T-helper 22 cell (primary cell): ENCODE measurements at places on chromosomes 1 and 21.
A peak's percentile ranks its signal among the peaks of the same experiment; 100 is the strongest.

- DNase-seq = peak; percentile 87
Measured at GRCh38 chr1:1200876-1201810, 5.2 kb downstream of the TNFRSF18 start.

DNA sequence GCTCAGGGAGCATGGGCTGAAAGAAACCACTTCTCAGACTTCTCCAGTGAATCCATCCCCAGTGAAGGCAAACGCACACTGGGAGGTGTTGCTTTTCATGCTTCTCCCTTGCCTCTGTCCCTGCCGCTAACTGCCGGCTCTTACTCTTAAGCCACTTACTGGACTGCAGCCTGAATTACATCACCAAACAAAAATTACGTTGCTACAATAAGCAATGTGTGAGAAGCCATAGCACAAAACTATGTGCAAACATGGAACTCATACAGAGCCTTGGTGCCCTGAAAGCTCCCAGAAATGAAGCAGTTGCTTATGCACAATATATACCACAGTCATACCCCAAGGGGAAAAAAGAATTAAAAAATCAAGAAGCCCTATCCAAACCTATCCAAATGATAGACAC, 375.2 kb downstream of the KCNH1 start:
- no peak for DNase-seq

DNA sequence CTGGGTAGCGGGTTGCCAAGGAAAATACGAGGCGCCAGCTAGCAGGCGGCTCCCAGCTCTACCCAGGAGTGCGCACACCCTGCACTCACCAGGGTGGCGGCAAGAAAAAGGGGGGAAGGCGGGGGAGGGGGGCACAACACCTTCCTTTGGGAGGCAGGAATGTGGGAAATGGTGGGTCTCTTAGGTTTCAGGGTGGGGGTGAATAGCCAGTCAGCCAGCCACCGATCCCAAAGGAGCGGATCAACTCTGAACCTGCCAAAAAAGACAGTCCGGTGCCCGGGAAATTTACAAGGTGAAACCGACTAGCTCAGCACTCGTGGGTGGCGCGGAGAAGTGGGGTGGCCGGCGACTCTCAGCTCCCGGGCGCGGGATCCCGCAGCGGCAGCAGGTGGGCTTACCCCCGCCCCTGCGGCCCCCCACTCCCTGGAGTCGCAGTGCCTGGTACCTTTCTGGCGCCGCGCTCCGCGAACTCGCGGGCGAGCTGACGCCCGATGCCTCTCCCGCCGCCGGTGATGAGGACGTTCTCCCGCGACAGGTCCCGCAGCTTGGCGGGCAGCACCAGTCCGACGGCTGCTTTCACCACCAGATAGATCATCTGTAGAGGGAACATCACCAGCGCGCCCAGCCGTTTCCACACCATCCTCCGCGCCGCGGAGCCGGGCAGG, 1.2 kb downstream of the DHRS3 start:
- no peak for DNase-seq

DNA sequence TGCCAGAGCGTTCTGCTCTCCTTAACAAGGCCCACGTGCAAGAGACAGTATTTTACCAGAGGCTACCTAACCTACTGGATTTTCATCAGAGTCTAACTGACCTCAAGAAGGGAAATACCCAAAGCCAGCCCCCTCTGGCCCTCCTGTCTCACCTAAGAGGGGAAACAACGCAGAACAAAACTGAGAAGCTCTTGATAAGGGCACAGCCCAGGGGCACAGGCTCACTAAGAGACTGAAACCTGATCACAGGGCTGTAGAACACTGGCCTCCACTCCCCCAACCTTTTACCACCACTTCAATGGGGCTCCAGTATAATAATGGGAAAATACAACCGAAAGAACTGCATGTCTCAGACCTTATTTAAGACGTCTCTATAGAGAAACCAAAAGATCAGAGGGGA, 449.5 kb upstream of the CAMK1G start:
- DNase-seq = no peak

GRCh38 chr1:164565357-164565756, 6.4 kb downstream of the PBX1 start:
- DNase-seq = no peak

GRCh38 chr1:163970699-163971098, 588.3 kb upstream of the PBX1 start:
- DNase-seq = no peak

- DNase-seq = no peak
Measured at GRCh38 chr1:200380589-200381021, 29.2 kb downstream of the ZNF281 start.

DNA sequence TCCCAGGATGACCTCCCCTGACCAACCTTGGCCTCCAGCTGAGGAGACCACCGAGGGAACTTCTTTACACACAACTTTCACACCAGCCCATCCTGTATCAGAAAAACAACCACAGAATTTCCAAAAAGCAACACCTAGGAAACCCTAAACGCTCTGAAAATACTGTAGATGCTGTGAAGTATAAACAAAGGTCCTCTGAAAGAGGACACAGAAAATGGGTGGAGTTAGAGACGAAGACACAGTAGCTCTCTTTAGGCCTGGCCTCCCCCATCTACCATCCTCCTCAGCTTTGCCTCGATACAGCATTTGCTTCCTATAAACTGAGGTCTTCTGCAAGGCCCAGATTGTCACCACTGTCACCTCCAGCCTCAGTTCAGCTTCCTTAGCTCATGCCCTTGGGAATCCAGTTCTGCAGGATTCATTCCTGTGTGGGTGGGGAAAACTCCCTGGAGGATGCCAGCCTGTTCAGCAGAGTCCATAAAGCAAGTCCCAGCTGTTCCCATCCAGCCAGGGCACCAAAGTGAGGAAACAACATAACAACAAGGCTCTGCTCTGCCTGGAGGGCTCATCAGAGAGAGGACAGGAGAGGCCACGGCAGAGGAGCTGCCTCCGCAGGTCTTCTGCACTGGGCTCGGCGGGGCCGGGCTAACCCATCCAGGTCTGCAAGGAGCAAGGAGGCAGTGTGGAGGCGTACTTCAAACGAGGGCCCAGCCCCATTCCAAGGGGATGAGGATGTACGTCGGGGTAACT, 15.0 kb downstream of the PIK3C2B start:
- DNase-seq = no peak

DNA sequence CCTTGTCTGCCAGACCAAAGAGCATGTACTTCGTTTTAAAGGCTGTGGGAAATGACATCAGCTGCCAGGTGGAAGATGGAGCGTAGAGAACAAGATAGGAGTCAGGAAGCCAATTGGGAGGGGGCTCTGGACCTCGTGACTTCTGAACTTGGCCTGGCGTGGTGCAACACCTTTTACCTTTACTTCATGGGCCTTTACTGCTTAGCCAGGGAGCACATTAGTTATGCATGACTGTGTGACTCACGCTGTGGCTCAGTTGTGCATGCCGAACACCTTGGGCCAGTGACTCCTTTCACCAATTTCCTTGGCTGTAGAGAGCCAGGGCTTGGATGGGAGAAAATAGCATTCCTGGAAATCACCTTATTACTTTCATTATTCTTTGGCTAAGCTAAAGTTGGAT, 7.2 kb downstream of the XCL1 start:
- DNase-seq = no peak

- no peak for DNase-seq
Measured at GRCh38 chr1:177950506-177950905, 19.4 kb downstream of the SEC16B start.

DNA sequence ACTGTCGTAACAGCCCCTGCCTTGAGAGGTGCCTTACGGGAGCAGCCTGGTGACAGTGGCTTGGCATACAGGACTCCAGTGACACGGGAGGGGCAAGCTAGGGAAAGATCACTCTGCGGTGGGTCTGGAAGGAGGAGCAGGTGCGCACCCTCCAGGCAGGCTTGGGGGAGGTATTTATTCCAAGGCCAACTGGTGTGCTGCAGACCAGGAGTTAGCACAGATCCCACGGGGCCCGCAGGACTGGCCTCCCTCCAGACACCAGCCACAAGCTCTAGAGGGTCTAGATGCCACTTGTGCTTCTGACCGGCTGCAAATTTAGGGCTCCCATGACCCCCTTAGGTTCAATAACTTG, 22.1 kb downstream of the PSEN2 start:
- DNase-seq = no peak

GRCh38 chr1:224592636-224593582, 23.2 kb upstream of the CNIH3 start:
- DNase-seq = no peak

DNA sequence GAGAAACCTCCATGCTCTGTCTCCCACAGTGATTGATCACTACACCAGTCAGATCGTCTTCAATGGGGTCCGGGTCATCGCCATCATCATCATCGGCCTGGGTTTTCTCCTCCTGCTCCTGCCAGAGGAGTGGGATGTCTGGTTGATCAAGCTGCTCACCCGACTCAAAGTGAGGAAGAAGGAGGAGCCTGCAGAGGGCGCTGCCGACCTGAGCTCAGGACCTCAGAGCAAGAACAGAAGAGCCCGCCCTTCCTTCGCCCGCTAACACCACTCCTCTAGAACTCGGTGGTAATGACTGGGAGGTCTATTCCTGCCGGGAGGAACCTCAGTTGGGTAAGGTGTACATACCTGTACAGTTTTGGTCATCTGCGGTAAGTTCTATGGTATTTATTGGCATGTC, 50.3 kb upstream of the COA6 start:
- peak; percentile 24 for DNase-seq

DNA sequence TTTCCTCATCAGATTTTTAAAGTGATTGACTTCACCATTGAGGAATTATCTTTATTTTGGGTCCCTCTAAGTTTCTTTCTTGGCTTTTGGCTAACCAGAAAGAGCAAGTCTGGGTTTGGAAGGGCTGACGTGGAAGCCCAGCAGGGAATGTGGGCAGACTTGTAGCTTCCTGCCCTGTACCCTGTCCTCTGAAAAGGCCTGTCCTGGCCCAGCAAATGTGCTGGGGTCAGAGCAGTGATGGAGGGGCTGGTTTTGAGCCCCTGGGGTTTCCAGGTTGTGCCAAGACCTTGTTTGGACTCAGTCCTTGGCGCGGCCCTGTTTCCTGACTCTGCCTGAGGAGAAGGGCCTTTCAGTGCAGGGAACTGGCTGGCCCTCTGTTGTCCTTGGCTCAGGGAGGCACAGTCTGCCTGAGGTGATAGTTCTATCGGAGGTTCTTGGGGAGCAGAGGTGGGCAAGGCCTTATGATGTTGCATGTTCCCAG, 72.1 kb downstream of the UCK2 start:
- DNase-seq = no peak

DNA sequence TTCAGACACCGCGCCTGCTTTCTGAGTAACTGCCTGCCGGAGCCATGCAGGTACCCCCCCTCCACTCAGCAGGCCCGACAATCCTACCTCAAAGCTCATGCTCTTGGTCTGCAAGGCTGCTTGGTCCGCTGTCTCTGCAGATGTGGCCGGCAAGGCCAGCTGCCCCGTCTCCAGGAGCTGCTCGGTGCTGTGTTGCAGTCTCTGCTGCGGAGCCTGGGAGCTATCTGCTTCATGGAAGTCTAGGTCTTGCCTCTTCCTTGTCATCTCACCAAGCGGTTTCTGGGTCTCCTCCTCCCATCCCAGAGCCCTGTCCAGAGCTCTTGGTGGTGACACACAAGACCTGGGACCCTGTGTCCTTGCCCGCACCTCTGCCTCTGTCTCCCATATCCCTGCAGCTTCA, 24.0 kb upstream of the GNPAT start:
- no peak for DNase-seq

DNA sequence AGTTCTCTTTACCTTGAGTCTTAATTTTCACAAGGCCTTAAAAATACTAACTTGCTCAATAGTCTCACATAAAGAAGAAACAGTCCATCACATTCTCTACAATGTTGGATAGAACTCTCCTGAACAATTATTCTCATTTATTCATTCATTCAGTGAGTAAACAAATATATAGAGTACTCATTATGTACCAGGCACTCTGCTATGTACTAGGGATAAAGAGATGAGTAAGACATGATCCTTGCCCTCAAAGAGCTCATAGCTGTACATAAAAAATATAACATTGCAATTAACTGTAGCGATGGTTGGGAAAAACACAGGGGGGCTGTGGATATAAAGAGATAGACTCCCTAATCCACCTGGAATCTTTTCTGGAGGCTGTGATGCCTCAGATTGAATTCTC, 586.9 kb upstream of the BEND5 start:
- no peak for DNase-seq

GRCh38 chr1:51336004-51336403, 5.6 kb upstream of the TTC39A start:
- DNase-seq = no peak
